ENCODE measurements at places on chromosomes 4 and X.

- no peak for DNase-seq
Observed at GRCh38 chr4:163110442-163110841, 56.2 kb downstream of the NAF1 start.

DNA sequence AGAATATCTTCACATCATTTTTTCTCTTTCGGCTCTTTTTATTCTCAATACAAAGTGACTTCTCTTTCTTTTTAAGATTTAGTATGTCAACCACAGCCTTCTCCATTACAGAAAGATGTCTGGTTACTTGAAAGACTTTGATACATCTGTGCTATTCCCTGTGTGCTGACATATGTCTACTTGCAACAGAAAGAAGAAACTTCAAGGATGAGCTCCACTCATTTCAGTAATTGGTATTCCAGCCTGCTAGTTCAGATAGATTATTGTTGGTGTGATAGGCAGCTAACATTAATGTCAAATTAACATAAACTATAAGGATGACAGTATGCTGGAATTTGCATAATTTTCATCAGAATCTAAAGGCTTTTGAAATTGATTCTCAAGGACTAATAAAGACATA lies 948.7 kb downstream of the PCDH18 start:
- no peak for DNase-seq

GRCh38 chr4:105140684-105141490 lies 5.8 kb upstream of the TET2 start:
- peak; percentile 59 for DNase-seq

- no peak for DNase-seq
Observed at GRCh38 chrX:119030990-119031389, 41.8 kb upstream of the CT47C1 start.

GRCh38 chr4:8395504-8396296 lies 44.8 kb downstream of the ACOX3 start:
- DNase-seq, result no peak
